ENCODE measurements at places on chromosomes 11 and 22.

GRCh38 chr22:21800552-21801303, 65.1 kb upstream of the YPEL1 start:
- no peak for DNase-seq

- DNase-seq: no peak
These were observed 105.4 kb upstream of the FSHB start for GRCh38 chr11:30125456-30125855.

- DNase-seq: no peak
These were observed 1.7 kb upstream of the RCOR2 start for GRCh38 chr11:63918507-63919191.

DNA sequence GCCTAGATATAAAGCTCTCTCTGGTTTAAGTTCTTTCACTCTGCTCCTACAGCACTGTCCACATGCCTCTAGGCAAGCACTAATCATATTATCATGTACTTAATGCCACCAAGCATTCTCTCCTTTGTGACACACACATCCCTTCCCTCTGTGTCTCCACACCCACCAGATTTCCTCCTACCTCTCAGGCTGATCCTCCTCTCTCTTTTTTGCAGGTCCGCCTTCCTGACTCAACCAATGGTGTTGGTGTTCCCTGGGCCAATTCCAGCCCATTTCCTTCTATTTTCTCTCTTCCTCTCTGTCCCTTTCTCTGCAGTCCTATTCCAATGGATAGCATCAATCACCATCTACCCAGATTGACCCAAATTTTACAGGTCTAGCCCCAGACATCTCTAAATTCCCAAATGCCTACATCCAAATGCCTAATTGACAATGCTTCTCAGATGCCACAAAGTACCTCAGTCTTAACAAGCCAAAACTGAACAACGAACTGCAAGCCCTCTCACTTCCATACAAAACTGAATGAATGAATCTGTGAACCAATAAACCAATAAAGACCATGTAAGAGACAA, 504 bp upstream of the ZNF215 start:
- DNase-seq: no peak

DNA sequence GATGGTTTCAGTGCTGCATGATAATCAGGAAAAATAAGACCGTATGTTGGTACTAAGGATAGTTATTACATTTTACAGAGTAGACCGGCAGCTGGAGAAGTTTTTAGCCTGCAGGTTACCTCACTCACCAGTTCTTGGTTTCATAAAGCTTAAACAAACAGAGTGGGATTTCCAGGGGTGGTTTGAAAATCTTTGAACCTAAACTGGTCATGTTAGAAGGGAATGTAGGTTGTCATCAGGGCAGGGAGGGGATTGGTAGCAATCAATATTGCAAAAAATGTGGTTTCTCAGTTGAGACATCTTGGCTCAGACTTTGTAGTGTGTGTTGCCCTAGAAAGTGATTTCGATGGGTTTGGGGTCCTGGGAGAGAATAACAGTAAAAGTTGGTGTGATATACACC, 17.5 kb downstream of the EXT2 start:
- no peak for DNase-seq

GRCh38 chr11:64498136-64498535, 92.9 kb upstream of the SLC22A12 start:
- no peak for DNase-seq

- DNase-seq: no peak
These were observed 37.3 kb downstream of the C11orf58 start for GRCh38 chr11:16775614-16776283.
